A549 treated with GW870086 at 1 μM for 4 hours (cell line): ENCODE measurements at places on chromosomes 1 and 21. TPM values are rescaled to one million over a fixed set of nuclear protein-coding genes. Genes with fewer than 3 reads are reported as not detected.

The SLAMF1 gene
- total RNA-seq = not detected in 5 replicates

The WNT2B gene
- total RNA-seq = 0.10 to 0.39 TPM (median 0.17 TPM) in 5 replicates

The SCCPDH gene
- total RNA-seq = 44.9 to 51.4 TPM (median 46.6 TPM) in 5 replicates

The VN1R5 gene
- not detected in 5 replicates for total RNA-seq

The FOXD3 gene
- 0.34 to 0.96 TPM (median 0.72 TPM) in 5 replicates for total RNA-seq

The CELF3 gene
- 0.05 TPM in 1 of 5 replicates, not detected in the others for total RNA-seq
